ENCODE measurements at places on chromosomes 16 and 17.

- DNase-seq: no peak
Measured at GRCh38 chr16:7545251-7545650, 212.6 kb downstream of the RBFOX1 start.

GRCh38 chr16:52069866-52070265 lies 477.1 kb downstream of the TOX3 start:
- DNase-seq: no peak

DNA sequence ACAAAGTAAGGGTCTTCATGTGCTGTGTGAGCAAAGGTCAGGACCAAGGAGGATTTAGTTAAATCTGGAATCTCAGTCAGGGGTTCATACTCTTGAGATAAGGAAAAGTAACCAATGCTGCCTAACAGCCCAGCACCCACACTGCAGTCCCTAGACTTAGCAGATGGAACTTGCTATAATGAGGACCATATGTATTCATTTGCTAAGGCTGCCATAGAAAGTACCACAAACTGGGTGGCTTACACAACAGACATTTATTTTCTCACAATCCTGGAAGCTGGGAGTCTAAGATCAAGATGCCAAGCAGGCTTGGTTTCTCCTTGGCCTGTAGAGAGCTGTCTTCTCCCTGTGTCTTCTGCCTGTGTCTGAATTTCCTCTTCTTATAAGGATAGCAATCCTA lies 20.8 kb downstream of the ZP2 start:
- no peak for DNase-seq

DNA sequence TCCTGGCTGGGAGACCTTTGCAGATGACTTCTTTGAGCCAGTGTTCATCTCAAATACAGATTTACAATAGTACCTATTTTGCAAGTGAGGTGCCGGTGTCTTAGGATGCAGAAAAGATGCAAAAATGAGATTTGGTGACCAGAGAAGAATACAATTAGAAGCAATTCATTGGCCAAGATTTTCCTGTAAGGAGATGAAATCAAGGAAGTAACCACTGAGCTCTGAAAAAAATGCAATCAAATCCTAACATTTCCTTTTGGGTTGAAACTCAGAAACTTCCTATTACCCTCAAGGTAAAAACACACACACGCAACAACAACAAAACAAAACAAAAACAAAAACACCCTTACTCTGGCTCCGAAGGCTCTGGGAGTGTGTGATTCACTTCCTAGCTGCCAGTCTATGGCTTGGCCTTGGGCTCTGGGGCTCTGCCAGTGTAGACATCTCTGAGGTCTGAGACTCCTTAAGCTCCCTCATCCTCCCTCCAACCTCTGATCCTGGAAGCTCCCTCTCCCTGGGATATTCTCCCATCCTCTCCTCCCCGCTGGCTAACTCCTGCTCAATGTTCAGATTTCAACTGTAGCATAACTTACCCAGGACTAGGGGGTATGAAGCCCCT lies 16.8 kb upstream of the MT4 start:
- DNase-seq: no peak

GRCh38 chr16:11129378-11129781 lies 126.6 kb downstream of the SOCS1 start:
- DNase-seq: no peak

- DNase-seq: no peak
Measured at GRCh38 chr17:67647482-67647881, 70.3 kb upstream of the NOL11 start.

DNA sequence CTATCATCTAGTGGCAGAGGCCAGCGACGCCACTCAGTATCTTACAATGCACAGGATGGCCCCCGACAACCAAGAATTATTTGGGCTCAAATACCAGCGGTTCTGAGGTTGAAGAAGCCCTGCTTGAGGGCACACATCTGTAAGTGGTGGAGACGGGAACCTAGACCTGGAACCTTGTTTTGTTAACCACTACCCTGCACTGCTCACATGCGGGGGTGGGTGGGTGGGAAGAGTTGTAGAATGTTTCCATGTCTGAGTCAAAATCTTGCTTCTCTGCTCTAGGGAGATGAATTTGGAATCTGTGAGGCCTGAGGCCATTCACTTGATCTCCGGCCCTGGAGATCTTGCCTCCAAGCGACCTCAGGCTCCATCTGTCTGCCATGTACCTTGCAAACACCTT lies 44.1 kb downstream of the ABCC1 start:
- no peak for DNase-seq

DNA sequence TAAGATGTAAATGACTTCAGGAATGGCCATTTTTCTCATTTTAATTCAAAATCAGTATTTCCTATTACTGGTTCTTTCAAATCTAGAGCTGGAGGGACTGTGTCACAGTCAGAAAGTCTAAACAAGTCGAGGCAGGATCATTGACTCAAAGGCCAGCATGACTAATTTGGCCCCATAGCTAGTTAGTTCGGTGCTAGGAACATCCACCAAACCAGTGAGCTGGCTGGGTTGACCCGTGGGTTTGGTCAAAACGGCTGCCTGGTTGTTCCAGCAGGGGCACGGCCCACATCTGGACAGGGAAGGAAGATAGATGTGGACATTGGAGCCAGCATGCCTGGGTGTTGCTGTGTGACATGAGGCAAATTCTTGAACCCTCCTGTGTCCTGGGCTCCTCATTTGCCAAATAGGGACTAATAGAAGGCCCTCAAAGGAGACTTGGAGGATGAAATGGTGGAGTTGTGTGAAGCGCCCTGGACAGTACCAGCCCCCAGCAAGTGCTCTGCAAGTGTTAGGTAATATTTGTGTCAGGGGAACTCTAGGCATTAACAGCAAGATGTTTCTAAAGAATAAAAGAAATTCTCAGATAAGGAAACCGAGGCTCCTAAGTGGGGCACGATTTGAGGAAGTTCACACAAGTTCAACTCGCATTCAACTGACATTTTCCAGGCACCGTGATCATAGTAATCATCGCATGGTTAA lies 46.2 kb downstream of the MEOX1 start:
- no peak for DNase-seq

DNA sequence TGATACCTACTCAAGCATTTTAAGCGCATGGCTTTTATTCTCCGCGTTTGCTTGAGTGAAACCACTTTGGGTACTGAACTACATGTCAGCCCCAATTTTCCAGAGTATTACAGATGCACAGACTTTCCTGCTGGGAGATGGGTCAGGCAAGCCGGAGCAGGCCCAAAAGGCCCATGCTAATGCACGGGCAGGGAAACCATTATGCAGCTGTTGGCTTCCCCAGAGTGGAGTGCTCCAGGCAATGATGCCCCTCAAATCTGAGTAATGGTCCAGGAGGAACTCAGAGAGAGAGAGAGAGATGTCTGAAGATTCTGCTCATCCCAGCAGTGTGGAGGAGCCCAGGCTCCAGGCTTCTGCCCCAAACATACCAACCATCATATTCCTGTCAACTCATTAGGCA lies 80.2 kb downstream of the CDH11 start:
- DNase-seq: no peak

DNA sequence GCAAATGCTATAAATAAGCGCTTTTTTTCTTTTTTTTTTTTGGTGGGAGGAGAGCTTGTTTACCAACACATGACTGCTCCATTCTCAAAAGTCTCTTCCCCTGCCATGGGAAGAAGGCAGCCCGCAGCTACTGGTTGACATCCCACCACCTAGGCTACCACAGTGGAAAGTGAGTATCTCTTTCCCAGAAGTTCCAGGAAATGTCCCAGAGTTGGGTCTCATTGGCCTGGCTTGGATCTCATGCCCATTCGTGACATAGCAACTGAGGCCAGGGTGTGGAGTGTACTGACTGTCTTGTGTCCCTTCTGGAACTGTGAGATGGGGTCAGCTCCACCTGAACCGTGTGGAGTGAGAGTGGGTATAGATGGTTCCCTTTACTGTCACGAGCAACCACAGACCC lies 29.5 kb upstream of the BRD7 start:
- DNase-seq: no peak

- DNase-seq: no peak
Measured at GRCh38 chr16:8924214-8924613, 39.5 kb downstream of the USP7 start.

- peak; percentile 69 for DNase-seq
Measured at GRCh38 chr16:85935974-85936760, 37.2 kb downstream of the IRF8 start.

- no peak for DNase-seq
Measured at GRCh38 chr16:2455081-2455845, 4.6 kb upstream of the TEDC2 start.

DNA sequence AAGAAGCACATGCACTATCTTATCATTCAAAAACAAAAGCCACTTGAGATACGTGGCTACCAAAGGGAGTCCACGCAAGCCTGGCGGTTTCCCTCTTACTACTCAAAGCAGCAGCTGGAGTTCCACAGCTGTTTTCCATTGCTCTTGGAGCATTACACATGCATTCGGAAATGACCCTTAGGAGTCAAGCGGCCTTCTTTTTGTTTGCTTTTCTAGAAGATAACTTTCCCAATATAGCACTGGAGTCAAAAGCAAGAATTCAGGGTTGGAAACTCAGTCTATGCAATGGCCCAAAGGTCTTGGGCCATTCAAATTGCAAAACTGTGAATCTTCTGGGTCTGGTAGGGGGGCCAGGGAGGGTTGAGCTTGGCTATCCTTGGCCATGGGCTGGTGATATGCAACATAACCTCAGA lies 97.8 kb upstream of the MAF start:
- DNase-seq: no peak

GRCh38 chr16:70478912-70479341 lies 24.5 kb downstream of the FCSK start:
- DNase-seq: no peak

DNA sequence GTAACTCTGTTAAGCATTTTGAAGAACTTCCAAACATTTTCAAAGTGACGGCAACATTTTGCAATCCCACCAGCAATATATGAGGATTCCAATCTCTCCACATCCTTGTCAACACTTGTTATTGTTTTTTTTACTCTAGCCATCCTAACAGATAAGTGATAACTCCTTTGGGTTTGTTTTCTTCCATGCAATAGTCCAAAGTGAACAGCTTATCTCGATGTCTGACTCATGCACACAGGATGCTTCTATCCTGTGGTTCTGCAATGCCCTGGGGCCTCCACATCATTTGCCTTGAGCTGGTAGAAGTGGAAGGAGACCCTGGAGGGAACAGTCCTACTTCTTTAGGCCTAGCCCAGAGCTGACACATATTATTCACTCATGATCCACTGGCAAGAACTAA lies 13.0 kb downstream of the TLE7 start:
- DNase-seq: no peak

DNA sequence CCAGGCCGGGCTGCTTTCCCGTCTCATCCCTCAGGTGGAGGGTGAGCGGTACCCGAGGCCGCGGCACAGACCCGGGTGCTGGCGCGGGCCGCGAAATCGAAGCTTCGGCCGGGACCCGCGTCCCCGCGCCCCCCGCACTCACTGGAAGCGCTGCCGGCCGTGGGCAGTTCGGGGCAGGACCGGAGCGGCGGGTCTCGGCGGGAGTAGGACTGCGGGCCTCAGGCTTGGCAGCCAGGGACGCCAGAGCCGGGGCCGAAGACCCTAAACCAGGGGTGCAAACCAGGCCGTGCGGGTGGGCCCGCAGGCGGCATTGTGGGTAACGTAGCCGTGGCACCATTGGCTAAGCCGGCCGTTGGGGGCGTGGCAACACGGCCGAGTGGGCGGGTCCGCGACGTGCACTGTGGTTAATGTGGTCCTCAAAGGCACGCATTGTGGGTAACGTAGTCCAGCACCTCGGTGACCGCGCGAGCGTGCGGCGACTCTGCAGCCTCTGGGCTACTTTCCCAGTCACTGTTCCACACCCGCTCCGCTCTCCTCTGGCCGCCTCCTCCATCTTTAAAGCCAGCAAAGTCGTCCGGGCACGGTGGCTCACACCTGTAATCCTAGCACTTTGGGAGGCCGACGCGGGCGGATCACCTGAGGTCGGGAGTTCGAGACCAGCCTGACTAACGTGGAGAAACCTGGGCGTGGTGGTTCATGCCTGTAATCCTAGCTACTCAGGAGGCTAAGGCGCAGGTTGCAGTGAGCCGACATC lies at the start of gene ZNF500:
Gene ZNF500, minus strand, starts transcription at position 288 of the 754 bp plus-strand sequence. CDS start 1,184 bp downstream, outside the sequence.
- peak; percentile 97 for DNase-seq

DNA sequence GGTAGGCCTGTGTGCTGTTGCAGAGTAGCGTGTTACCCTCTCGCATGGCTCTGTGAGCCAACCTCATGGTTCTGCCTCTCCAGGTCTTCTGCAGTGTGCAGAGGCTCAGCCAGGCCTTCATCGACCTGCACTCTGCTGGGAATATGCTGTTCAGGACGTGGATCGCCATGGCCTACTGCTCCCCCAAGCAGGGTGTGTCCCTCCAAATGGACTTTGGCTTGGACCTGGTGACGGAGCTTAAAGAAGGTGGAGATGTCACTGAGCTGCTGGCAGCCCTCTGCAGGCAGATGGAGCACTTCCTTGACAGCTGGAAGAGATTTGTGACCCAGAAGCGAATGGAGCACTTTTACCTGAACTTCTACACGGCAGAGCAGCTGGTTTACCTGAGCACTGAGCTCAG lies 75.8 kb upstream of the ENDOV start:
- no peak for DNase-seq

GRCh38 chr16:88977018-88977811 lies at the start of gene CBFA2T3:
TSS of gene CBFA2T3 (minus strand) at chr16:88977207. CDS start at chr16:88976807, 400 bp downstream.
- DNase-seq: no peak

DNA sequence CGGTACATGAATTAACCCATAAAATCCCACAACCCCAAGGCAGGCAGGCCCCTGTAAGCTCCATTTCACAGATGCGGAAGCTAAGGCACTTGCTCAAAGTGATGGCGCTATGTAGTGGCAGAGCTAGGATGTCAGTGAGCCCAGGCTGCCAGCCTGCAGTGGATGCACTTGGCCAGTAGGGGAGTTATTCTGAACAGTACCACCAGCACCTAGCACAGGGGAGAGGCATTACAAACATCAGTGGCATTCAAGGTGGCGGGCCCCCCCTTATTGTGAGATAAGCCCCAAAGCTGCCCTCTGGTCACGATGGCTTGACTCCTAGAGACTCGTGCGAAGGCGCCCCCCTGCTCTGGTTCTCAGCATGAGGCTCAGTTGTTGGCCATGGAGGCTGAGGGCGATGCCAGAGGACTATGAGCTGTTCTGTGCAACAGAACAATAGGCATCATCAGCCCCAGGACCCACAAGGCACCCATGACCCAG lies 33.8 kb downstream of the GTF3C1 start:
- peak; percentile 10 for DNase-seq

GRCh38 chr17:75514919-75515495 lies 330 bp downstream of the CASKIN2 start:
- DNase-seq: no peak

GRCh38 chr16:2865651-2866050 lies 7.7 kb upstream of the PRSS22 start:
- no peak for DNase-seq

Data from activated gamma-delta T cell treated with Interleukin-2 at 50 U/mL for 16 hours (primary cell).